Activated naive CD8-positive, alpha-beta T cell treated with anti-CD3 and anti-CD28 coated beads, Interleukin-2, amount 50 U/mL, for 24 hours (primary cell): ENCODE measurements at places on chromosomes 6 and 20.
A peak's percentile ranks its signal among the peaks of the same experiment; 100 is the strongest.

DNA sequence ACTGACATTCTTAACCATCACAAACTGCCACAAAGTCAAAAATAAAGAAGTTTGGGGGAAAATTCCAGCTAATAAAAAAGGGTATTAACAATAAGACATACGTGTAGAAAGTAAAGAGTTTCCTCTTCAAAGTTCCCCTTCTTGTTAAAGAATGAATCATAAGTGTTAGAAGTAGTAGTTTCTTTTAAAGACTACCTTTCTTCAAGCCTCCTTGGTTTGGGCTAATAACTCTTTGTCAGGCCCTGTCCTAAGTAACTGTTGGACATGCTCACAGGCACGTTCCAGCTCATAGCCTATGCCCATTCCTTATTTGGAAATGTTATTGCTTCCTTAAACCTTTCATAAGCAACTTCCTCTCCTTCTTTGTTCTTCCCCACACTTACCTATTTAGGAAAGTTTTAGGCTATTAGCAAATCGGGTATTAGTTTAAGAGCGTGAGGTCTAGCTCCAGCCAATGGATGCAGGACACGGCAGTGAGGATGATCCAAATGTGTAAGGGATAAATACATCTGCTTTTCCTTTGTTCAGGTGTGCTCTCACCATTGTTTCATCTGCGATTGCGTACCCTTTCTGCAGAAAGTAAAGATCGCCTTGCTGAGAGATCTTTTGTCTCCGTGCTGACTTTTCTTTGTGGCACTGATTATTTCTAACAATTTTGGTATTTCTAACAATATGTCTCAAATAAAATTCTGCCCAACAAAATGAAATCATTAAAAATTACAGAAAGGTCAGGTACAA is 64.9 kb downstream of the CHD6 start:
- no peak overlapping the region for H3K4me3 ChIP-seq
- peaks cover 25% of the 10 kb centered on the region for H3K4me1 ChIP-seq
- peaks cover 34% of the 10 kb centered on the region for H3K36me3 ChIP-seq
- DNase-seq = no peak
- H3K27me3 ChIP-seq = no peaks in the 10 kb centered on the region

GRCh38 chr20:21505810-21506530 is 7.9 kb downstream of the NKX2-2 start:
- H3K4me1 ChIP-seq = peaks cover 33% of the 10 kb centered on the region
- H3K27me3 ChIP-seq = peaks cover 67% of the 10 kb centered on the region
- peak overlapping the region; percentile 56 for H3K27ac ChIP-seq
- peaks cover 2% of the 10 kb centered on the region for H3K36me3 ChIP-seq
- H3K4me3 ChIP-seq = peak overlapping the region; percentile 61

GRCh38 chr6:27321901-27322300 is 9.8 kb upstream of the POM121L2 start:
- no peaks in the 10 kb centered on the region for H3K36me3 ChIP-seq
- no peak overlapping the region for H3K27ac ChIP-seq
- peaks cover 56% of the 10 kb centered on the region for H3K27me3 ChIP-seq
- H3K4me1 ChIP-seq = no peaks in the 10 kb centered on the region
- DNase-seq = no peak

DNA sequence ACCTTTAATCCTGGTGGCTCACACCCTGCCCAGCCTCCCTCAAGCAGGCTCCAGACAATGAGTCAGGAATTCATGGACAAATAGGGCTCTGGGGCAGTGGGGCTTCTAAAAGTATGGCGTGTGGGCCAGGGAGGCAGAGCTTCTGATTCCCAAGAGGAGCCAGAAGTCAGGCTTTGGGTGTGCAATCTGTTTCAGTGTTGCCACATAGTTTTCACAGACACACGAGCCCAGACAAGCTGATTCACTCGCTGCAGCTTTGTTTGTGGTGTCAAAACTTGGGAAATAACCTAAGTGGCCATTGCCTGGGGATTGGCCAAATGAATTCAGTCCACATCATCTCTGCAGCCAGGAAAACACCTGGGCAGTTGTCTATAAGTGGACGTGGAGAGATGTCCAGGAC is 9.2 kb downstream of the PEDS1 start:
- peaks cover 13% of the 10 kb centered on the region for H3K36me3 ChIP-seq
- H3K27me3 ChIP-seq = no peaks in the 10 kb centered on the region

- H3K27me3 ChIP-seq = no peaks in the 10 kb centered on the region
- H3K36me3 ChIP-seq = no peaks in the 10 kb centered on the region
- no peak overlapping the region for H3K27ac ChIP-seq
- DNase-seq = no peak
- H3K4me1 ChIP-seq = no peaks in the 10 kb centered on the region
- H3K4me3 ChIP-seq = no peak overlapping the region
These were observed 43.9 kb downstream of the PLCB4 start for GRCh38 chr20:9112541-9113515.

DNA sequence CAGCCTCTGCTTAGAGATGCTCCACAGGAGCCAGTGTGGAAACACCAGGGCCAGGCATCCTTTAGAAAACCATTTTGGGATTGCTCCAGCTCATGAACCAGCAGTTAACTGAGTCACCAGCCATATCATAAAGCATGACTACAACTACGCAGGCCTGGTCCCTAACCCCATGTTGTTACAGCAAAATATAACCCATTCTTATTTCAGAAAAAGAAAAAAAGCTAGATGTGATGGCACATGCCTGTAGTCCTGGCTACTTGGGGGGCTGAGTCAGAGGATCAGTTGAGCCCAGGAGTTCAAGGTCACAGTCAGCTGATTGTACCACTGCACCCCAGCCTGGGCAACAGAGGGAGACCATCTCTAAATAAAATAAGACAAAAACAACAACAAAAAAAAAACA is 36.8 kb downstream of the C6orf15 start:
- DNase-seq = no peak
- H3K4me1 ChIP-seq = peaks cover 3% of the 10 kb centered on the region
- H3K27ac ChIP-seq = no peak overlapping the region
- no peaks in the 10 kb centered on the region for H3K36me3 ChIP-seq
- H3K4me3 ChIP-seq = no peak overlapping the region

- no peak overlapping the region for H3K4me3 ChIP-seq
- no peaks in the 10 kb centered on the region for H3K27me3 ChIP-seq
- DNase-seq = no peak
- H3K27ac ChIP-seq = no peak overlapping the region
These were observed 636.1 kb downstream of the KIF16B start for GRCh38 chr20:15937179-15937578.

DNA sequence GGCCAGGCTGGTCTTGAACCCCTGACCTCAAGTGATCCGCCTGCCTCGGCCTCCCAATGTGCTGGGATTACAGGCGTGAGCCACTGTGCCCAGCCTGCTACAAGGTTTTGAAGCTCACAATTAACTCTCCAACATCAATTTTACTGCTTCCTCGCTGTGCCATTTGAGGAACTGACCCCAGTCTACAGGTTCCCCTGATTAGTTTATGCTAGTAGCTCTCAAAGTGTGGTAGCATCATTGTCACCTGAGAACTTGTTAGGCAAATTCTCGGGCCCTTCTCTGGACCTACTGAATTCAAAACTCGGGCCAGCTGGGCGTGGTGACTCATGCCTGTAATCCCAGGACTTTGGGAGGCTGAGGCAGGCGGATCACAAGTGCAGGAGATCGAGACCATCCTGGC is 49.4 kb downstream of the MCUR1 start:
- DNase-seq = no peak
- no peak overlapping the region for H3K4me3 ChIP-seq
- peaks cover 4% of the 10 kb centered on the region for H3K36me3 ChIP-seq
- no peak overlapping the region for H3K27ac ChIP-seq
